Kidney capillary endothelial cell (primary cell): ENCODE measurements at places on chromosomes 12 and 14.

- no peak for DNase-seq
Measured at GRCh38 chr12:30925607-30926242, 823 bp upstream of the TSPAN11 start.

DNA sequence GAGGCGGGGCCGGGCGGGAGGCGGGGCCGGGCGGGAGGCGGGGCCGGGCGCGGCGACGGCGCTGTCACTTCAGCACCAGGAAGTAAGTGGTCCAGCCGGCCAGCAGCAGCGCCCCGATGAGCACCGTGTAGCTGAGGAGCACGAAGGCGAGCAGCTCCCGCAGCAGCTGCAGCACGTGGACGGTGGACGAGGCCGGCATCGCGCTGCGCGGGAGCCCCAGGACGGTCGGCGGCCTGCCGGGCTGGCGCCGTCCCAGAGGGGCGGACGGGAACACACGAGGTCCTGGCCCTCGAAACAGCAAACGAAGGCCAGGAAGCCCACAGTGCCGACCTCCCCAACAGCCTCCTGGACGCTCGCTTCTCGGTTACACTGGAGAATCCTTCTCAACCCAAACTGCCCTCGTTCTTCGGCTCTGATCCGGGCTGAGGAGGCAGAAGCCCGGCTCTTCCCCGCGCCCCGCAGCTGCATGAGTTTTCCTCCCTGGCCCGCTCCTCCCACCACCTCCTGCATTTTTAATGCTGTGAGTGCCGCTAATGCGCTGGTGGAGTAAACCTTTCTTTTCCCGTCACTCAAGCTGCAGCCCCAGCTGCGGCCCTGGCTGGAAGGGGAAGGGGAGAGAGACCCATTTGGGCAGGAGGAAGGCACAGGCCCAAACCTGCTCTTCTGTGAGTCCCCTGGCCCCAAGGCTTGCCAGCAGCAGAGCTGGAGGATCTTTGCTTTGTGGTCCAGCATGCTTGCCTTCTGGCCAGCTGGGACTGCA is 694 bp upstream of the DIABLO start:
- DNase-seq = no peak

DNA sequence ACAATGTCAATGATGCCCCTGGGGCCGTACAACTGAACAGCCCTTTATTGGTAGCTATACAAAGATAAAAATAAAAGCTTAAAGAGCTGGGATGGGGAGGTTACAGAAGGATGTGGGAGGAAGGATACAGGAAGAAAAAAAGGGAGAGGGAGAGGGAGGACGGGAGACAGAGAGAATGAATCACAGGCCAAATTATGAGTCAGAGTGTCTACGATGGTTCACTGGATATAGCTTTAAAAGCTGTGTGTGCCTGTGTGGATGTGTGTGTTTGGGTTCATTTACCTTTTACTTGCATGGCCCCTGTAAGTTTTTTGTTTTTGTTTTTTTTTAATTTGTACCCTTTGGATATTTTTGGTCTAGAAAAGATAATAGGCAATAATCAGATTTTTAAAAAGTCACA is 111.9 kb downstream of the CCDC60 start:
- peak; percentile 4 for DNase-seq

DNA sequence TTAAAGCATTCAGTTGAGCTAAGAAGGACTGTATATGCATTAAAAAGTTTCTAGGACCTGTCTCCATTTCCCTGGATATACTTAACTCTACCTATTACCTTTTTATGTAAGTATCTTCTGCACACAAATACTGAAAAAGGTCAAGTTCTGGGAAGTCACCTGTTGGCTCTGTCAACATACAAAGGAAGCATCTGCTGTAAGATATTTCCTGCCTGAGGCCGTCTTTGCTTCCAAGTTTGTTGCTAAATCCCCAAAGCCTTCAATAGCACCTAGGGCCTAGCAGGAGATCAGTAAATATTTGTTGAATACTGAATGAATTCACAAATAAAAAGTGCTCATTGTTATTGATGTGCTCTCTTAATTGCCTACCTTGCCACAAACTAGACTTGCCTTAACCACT is 188.4 kb downstream of the DUSP6 start:
- peak; percentile 52 for DNase-seq

DNA sequence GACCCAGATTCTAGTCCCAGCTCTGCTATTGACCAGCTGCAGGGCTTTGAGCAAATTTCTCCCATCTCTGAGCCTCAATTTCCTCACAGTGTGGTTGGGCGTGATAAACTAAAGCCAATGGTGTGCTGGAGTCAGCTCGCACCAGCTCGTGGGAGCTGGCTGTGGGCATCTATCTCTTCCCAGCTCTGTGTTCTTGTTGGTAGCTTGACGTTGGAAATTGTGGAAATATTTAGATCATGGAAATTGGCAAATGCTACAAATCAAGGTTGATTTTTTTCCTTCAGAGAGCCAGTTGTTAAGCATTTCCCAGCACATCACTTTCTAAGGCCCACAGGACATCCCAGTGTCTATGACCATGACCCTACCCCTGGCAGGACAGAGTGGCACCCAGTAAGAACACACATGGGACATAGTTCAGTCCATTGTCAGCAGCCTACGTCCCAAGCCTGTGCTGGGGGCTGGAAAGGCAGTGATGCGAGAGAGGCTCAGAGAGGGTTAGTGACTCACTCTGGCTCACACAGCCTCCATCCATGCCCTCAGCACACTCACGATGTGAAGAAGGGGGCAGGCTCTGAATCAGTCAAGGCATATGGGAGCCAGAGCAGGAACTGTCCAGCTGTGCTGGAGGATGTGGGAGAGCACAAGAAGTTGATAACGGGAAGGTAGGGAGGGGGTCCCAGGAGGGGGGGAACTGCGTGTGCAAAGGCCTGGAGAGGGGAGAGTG is 77.6 kb downstream of the LGMN start:
- no peak for DNase-seq

GRCh38 chr12:115264605-115265004 is 580.6 kb upstream of the TBX3 start:
- no peak for DNase-seq

- no peak for DNase-seq
Measured at GRCh38 chr14:83419420-83419819, 1885.8 kb upstream of the SEL1L start.
